ENCODE measurements at places on chromosomes 2 and 18.

DNA sequence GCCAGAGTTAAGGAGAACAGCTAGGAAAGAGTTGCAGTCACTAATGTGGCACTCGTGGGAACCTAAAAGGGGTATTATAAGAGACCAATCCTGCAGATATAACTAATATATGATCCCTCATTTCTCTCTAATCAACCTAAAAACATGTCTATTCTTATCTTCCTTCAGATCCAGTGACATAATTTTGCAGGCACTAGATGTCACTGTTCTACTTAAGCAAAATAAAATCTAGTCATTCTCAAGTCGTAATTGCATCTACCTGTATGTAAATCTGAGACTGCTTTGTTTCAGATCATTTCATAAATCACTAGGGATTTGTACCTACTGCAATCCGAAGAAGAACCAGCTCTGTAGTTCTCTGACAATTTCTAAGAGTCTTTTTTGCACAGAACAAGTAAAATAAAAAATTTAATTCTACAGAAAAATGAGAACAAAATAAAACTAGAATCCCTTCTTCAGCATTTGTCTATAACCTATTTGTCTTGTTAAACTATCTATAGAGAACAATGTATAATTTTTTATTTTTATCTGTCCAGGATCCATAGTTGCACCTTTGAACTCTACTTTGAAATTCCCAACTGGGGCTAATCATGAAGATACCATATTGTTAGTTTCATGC lies 56.5 kb upstream of the ERBB4 start:
- DNase-seq = no peak

DNA sequence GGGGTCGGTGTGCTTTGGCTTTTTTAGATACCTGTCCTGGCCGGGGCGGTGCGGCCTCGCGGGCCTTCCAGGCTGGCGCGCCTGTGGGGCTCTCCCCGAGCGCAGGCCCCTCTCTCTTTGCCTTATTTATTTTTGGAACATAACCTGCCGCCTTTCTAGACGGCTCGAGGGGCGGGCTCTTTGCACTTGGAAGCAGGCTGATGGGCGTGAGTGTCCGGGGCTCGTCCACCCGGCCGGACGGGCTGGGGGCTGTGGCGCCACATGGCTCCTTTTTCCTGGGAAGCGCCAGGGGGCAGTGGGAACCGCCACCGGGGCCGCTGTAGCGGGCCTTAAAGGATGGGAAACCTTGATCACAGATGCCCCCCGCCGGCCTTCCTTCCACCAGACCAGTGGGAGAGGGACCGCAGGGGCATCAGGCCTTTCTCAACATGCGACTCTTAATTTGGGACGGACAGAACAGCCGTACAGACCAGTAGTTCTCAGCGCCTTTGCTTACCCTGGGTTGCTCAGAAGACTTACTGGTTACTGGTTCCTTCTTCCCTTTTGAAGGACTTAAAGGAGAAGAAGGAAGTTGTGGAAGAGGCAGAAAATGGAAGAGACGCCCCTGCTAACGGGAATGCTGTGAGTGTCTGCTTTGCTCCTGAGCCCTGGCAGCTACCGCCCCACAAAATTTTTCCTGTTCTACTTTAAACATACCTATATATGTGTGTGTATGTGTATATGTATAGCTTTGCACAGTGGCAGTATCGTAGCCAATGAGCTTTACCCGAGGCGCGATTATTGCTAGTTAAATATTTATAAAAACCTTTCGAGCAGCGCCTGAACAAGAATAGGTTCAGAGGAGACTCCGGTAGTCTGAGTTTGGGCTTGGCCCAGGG lies 2.7 kb downstream of the PTMA start:
- DNase-seq = no peak

- DNase-seq = no peak
Observed at GRCh38 chr2:138841459-138841858, 61.3 kb upstream of the NXPH2 start.

- no peak for DNase-seq
Observed at GRCh38 chr2:136284226-136285119, 166.5 kb upstream of the CXCR4 start.

DNA sequence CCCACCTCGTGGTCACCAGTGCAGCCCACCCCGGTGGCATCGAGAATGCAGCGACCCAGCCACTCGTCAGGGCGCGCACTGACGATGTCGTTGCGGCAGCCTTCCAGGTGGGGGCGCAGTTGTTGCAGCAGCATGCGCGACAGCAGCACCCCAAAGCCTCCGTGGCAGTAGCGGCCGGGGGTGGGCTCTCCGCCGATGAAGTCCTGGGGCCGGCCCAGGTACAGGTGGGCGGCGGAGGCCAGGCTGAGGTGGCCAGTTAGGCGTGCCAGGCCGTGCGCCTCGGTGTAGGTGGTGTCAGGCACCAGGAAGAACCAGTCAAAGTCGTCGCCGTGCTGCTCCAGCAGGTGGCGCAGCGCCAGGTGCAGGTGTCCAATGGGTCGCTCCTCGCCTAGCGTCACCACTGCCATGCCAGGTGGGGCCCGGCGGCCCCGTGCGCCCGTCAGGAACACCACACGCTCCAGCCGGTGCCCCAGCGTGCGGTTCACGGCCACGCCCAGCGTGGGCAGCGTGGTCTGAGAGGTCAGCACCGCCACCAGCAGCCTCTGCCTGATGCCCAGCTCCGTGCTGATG lies 1.9 kb downstream of the CHPF start:
- peak; percentile 79 for DNase-seq

- DNase-seq = peak; percentile 36
Observed at GRCh38 chr2:111118981-111119821, 1.5 kb upstream of the BCL2L11 start.

DNA sequence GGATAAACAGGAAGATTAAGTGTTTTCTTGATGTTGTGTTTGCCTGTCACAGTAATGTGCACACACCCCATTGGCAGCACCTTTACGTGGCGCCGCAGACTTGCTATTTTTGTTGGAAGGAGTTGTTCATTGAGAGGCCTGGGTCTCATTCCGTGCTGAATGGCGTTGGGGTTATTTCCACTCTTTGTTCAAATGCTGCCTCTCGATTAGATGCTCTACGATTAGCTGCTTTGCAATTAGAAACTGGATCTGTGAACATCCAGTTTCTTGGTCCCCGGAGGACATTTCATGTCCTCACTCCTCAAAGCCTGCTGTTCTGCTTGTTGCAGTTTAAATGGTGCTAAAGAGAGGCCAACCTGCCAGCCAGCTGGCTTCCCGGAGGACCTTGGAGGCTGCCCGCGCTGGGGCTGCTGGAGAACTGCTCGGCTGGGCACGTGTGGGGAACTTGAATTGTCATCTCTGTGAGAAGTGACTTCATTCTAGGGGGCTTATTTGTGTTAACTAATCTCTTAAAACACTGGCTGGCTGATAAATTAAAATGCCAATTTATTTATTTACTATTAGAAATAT lies 117.4 kb upstream of the NABP1 start:
- no peak for DNase-seq

DNA sequence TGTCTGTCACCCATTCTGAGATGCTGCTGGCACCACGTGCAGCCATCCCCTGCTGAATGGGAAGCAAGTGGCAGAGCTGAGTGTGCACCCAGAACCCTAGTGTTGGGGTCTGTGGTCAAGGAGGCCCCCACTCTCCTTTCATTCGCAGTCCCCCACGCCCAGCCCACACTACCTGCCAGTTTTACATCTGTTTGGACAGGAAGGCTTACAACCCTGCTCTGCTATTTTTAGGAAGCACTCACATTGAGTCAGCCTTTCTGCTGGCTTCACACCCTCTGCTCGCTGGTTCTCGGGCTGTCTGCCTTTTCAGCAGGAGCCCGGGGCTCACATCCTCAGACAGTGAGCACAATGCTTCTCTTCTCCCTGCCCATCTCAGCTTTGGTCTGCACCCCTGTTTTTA lies 10.7 kb upstream of the ADCY3 start:
- DNase-seq = no peak

DNA sequence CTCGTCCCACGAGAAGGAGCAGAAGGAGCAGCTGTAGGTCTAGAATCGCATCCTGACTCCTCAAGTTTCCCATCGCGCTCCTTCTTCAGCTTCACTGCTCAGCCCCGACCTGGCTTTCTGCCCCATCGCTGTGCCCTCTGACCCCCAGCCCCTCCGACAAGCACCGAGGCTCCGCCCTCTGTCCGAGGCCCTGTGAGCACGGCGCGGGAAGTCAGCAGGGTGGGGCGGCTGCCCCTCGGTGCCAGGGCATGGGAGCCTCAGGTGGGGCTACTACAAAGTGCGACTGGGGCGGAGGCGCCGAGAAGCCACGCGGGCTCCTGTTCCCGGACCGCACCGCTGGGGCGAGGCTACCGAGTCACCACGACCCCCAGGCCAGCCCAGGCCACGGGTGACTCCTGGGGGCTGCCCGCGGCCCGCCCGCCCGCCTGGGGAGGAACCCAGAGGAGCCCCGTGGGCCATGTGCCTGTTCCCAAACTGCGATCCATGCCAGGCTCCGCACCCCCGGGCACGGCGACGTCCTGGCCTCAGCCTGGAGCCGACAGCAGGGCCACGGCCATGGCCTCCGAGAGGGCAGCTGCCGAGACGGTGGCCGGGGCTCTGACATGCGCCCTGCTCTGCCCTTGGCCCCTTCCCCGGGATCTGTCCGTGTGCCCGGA lies 36.6 kb upstream of the ID2 start:
- no peak for DNase-seq

DNA sequence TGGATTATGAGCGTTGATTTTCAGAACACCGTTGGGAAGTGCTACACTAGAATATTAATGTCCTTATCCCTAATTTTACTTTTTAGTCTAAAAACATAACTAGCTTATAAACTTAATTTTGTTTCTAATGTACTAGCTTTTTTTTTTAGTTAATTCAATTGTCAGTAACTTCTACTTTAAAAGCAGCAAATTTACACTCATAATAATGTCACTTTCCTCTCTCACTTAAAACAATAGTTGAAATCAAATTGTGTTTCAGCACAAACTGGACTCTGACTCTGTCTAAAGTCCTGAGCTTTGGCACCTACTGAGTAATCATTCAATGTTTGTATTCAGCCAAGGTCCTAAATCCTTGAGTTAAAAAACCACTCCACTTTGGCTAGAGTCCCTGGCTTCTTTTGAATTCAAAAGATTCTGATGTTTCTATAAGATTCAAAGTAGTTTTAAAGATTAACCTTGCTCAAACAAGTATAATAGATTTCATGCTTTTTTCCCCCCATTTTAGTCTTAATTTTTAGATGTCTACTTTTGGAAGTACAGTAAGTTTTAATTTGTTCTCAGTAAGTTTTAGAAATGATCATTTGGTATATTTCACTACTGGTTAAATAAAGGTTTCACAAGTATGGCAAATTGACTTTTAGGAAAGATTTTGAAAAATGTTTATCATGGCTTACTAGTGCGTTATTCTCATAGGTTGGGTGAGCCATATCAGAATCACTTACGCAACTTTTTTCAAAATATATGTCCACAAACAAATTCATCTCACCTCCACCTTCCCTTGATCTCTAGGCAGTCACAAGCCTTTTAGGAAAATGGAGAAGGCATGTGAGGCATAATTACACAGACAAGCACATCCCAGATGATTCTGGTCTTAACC lies 23.4 kb downstream of the CCNYL1 start:
- no peak for DNase-seq

DNA sequence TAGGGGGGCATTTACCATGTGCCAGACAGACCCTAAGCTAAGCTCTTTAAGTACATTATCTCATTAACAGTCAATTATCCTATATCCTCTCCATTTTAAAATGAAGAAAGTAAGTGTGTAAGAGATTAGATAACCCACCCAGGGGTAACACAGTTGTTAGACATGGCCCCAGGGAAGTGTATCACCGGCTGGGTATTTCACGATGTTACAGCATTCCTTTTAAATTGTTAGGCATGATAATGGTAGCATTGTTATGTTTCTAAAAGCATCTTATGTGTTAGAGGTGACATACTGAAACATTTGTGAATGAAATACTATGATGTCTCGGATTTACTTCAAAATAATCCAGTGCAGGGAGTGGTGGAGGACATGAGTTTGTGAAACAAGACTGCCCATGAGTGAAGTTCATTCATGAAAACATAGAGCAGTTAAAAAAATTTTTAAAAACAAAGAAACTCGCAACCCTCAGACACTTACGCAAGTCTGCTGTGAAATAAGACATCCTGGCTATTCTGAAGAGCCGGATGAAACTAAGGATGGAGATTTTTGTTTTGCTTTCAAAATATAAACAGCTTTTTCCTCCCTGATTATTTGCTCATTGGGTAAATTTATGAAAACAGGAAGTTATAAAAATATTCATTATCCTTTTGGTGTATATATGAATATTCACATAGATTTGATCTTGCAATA lies 54.9 kb downstream of the IL1RL2 start:
- DNase-seq = no peak

GRCh38 chr2:102509749-102510148 lies 36.7 kb downstream of the SLC9A4 start:
- no peak for DNase-seq

GRCh38 chr2:196142825-196143224 lies 28.6 kb downstream of the STK17B start:
- no peak for DNase-seq

- DNase-seq = no peak
Observed at GRCh38 chr2:228533156-228533555, 351.7 kb upstream of the SPHKAP start.

- no peak for DNase-seq
Observed at GRCh38 chr2:98468621-98469236, 24.1 kb downstream of the INPP4A start.

DNA sequence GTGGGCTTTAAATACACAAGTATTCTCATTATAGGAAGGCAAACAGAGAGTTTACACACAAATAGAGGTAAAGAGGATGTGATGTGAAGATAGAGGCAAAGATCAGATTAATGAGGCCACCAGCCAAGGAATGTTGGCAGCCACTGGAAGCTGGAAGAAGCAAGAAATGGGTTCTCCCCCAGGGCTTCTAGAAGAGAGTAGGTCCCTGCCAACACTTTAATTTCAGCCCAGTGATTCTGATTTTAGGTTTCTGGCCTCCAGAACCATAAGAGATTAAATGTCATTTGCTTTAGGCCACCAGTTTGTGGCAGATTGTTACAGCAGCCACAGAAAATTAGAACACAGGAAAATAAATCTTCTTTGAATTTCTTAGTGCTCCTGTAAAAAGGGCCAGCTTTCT lies 916.7 kb downstream of the CPS1 start:
- DNase-seq = no peak

DNA sequence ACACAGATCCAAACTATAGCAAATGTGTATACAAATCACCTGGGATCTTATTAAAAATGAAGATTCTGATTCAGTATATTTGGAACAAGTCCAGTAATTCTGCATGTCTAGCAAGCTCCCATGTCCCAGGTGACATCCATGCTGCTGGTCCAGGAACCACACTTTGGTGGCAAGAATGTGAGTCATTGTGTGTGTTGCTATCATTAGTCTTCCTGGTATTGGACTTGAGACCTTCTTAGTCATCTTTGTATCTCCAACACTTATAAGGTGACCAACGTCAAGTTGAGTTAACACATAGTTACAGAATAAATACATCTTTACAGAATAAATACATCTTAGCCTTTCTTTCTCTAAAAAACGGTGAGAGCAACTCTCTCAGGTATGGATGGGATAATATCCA lies 107.9 kb upstream of the NDUFV2 start:
- no peak for DNase-seq

GRCh38 chr2:28930205-28930604 lies 35.7 kb downstream of the WDR43 start:
- no peak for DNase-seq

- peak; percentile 12 for DNase-seq
Observed at GRCh38 chr2:8576525-8577167, 105.2 kb upstream of the ID2 start.

- DNase-seq = no peak
Observed at GRCh38 chr18:23619388-23619881, 33.1 kb upstream of the NPC1 start.
